Endothelial cell of umbilical vein (primary cell): ENCODE measurements at places on chromosomes 3 and 15. TPM values are rescaled to one million over a fixed set of nuclear protein-coding genes. Genes with fewer than 3 reads are reported as not detected.

The MRAS gene
- 15.5 and 16.5 TPM in 2 replicates for total RNA-seq

The C3orf49 gene
- total RNA-seq = not detected in 2 replicates

The PROK2 gene
- not detected in 2 replicates for total RNA-seq

The SCAANT1 gene
- not detected in 2 replicates for total RNA-seq

The ARMC8 gene
- total RNA-seq = 40.3 and 46.0 TPM in 2 replicates

The PEAK1 gene
- 79.2 and 91.9 TPM in 2 replicates for total RNA-seq

The TLR9 gene
- total RNA-seq = 0.07 TPM in 1 of 2 replicates, not detected in the other

The CCR3 gene
- not detected in 2 replicates for total RNA-seq

The TGFBR2 gene
- total RNA-seq = 250 and 259 TPM in 2 replicates
